ENCODE measurements at places on chromosomes 6 and 20.
A peak's percentile ranks its signal among the peaks of the same experiment; 100 is the strongest.

DNA sequence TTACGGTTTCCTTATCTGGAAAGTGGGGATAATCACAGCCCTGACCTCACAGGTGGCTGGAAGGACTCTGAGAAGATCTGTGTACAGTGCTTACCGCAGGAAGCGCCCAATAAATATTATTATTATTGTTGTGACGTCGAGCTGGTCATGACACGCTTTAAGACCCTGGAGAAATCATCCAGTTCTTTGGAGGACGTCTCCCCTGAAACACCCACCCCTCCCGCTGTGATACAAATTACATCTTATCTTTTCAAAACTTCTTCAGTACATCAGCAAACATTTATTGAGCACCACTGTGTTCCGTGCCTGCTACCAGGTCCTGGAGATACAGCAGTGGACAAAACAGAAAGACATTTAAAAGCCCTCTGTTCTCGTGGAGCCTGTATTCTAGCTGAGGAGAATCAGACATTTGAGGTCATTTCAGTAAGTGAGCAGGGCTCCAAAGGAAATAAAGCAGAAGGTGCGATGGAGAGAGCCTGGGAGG is 118.7 kb downstream of the CEBPB start:
- no peak for DNase-seq

- no peak for DNase-seq
Measured at GRCh38 chr6:144195671-144196270, 45.5 kb downstream of the STX11 start.

DNA sequence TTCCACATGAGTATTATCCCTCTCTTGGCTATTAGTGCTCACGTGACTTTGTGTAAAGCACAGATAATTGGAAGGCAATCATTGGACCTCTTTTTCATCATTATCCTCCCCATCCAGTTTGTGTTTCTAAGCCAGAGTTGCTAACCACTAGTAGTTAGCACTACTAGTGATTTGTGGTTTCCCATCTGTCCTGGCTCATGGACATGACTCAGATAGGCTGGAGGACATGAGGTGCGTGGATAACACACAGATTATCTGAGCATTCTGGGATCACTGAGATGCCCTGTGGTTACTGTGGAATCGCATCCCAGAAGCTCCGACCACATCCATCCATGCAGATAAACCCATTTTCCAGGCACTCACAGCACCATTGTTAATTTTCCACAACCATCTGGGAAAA is 123.8 kb upstream of the NAA20 start:
- no peak for DNase-seq

- DNase-seq = no peak
Measured at GRCh38 chr6:89404512-89404911, 7.6 kb downstream of the RRAGD start.

DNA sequence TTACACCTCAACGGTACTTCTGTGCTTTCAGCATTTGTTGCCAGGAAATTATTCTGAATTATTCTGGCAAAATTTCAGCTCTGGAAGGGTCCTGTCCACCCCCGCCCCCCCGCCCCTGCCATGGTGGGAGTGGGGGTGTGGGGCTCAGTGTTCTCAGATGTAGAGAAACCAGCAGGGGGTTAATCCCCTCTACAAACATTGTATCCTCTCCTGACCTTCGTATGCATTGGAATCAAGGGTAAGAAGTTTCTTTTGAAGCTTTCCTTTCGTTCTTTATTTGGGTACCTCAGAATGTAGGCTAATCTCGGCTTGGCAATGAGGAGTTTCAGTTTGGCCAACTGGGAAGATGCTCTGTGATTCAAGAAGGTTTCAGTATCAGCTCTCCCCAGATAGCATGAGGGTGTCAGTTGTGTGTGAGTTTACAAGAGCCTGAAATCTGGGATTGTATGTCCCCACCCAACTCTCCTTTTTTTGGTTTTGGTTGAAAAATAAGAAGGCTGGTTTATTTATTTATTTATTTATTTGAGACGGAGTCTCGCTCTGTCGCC is 25.5 kb upstream of the OLIG3 start:
- no peak for DNase-seq

DNA sequence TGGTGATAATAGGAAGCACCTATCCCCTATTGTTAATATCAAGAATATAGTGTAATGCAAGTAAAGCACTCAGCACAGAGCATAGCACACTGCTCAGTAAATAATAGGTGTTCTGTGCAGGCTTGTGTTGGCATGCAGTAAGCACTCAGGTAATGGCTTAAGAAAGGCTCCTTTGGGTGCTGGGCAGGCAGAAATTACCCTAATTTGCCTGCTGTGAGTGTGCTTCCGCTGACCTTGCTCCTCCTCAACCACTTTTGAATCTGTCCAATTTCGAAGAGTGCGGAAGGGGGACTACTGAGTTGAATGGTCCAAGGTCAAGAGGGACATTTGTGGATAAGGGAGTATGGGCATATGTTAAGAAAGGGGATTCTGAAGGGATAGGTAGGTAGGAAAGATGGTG is 15.4 kb downstream of the SRSF3 start:
- no peak for DNase-seq

DNA sequence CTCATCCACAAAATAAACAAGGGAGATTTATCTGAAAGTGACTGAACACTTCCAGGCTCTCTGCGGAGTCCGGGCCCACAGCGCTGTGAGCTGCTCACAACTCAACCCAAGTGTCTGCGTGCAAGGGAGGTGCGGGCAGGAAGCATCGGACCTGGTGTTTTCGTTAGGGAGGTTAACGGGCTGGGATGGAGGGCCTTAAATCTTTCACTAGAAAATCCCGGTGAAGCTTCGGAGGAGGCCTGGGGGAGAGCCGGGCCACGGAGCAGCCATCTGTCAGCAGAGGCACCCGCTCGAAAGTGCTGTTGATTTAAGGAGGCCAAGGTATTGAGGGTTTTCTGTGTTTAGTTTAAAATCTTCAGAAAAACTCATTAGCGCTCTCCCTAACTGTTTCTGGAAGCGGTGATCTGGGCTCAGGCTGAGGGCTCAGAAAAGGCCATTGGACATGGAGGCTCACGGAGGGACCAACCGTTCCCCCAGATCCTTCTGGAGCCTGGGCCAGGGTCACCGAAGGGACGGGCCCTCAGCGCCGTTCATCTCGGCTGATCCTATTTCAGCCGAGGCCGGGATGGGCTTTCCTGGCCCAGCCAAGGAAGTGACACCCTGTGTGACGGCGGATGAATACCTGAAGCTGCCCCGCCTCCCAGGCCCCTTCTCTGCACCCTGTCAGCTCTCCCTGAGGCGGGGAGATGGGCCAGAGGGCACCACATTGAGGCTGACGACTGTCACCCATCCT is 20.7 kb downstream of the GATA5 start:
- no peak for DNase-seq

GRCh38 chr20:10447028-10447427 is 11.9 kb downstream of the SLX4IP start:
- DNase-seq = no peak

DNA sequence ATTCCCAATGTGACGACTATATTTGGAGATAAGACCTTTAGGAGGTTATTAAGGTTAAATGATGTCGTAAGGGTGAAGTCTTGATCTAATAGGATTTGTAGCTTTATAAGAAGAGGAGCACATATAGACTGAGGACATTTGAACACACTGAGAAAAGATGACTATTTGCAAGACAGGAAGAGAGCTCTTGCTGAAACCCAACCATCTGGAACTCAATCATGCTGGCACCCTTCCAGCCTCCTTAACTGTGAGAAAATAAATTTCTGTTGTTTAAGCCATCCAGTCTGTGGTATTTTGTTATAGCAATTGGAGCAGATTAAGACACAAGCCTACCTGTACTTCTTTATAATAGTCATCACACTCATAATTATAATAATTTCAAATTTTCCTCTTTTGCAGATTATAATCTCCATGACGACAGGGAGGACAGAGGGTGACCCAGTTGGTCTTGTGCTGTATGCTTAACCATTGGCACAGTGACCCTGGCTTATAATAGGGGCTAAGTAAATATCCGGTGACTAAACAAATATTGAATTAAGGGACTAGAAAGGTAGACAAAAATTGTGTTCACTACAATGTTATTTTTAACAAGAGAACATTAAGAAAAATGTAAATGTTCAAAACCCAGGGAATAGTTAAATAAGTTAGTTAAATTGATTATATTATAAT is 206.4 kb upstream of the HDDC2 start:
- no peak for DNase-seq

GRCh38 chr20:53488775-53489272 is 104.8 kb downstream of the ZNF217 start:
- DNase-seq = no peak

DNA sequence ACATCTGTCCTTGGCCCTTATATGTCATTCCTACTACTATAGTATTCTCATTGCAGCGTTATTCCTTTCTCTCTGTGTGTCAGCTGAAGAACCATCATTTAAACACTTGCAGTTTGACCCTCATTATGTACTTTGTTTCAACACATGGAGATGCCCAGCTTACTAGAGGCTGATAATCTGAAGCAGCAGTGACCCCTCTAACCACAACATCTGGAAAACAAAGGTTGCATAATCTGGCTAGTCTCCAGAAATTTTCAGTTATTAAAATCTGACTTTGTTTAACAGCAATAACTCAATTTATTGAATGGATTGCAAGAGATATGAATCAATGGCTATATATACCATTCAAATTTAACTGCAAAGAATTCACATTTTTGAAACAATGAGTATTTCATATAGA is 6.6 kb upstream of the PHIP start:
- no peak for DNase-seq

DNA sequence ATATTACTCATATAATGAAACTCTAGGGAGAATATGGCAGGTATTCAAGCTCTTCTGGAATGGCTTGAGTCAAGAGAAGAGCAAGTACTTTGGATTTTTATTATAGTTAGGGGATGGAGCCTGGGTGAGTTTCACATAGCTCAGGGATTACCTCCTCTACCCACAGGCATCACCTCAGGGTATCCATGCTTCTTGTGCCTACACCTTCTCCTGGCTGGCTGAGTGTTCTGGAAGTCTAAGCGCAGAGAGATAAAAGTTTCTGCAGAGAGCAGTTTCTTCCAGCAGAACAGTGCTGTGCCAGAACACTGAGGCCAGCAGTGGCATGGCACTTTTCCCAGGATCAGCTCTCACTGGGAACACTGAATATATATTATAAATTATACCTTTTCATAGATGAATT is 199.7 kb upstream of the KCNQ5 start:
- DNase-seq = no peak

DNA sequence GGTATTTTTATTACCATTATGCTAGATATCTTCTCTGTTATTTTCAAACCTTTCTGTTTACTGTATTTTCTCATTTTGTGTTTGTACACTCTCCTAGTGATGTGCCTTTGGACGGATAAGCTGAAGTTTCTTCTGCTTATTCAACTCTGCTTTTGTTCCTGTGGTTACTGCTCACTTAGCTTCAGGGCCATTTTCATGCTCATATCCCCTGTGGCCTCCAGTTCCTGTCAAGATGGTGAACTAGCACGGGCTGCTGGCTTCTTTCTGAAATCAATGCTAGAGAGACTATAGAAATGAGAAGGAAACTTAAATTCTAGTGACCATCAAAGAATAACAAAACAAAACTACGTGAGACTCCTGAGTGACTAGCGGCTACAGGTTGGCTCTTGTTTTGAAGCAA is 6.8 kb upstream of the CST8 start:
- DNase-seq = no peak

- no peak for DNase-seq
Measured at GRCh38 chr6:108616973-108617372, 56.3 kb downstream of the FOXO3 start.

DNA sequence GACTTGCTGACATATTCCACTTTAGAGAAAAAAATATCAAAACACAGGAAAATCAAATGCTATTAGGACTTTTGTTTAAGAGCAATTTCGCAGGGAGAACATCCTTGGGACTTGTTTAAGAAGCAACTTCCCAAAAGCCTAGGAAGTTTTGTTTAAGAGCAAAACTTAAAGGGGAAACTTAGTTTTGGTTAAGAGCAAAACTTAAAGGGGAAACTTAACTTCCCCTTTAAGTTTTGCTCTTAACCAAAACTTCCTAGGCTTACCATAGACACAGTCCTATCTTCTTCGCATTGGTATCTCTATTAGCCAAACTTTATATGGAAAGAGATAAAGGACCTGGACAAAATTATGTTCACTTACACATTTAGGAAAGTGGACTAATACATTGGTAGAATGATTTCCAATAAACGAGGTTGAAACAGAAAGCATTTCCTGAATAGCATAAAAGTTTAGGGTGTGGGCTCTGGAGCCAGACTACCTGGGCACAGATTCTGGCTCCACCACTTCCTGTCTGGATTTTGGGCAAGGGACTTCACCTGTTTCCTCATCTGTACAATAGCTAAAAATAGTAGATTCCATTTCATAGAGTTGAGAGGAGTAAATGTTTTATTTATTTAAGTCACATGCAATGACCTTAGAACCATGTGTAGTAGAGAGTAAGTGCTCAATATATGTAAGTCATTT is 15.7 kb downstream of the PAQR8 start:
- peak; percentile 37 for DNase-seq

DNA sequence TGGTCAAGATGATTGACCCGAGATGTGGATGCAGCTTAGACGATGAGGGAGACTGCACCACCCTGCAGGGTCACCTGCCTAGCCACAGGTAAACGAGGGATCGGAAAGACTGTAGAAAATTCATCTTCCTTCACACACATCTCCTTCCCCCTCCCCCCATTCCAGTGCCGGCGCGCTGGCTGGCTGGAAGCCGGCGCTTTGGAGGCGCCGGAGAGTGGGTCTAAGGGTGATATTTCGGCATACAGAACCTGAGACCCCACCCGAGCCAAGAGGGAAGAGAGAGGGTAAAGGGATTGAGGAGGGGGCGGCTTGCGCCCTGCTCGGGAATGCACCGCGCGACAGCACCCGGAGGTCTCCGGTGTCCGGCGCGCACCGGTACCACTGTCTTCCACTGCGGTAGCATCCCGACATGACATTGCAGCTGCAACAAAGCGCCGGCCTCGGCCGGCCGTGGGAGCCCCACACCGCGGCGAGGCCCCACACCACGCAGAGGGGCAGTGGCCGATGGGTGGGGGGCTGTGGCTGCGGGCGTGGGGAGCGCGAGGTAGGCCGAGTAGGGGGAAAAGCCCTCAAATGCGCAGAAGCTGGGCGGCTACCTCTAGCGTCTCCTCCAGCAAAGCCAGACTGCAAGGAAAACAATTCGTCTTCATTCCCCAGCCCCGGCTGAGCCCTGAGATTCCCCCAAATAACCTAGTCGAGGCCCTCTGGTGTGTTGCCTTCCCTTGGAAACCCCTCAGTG is 984 bp downstream of the TNFRSF21 start:
- no peak for DNase-seq

DNA sequence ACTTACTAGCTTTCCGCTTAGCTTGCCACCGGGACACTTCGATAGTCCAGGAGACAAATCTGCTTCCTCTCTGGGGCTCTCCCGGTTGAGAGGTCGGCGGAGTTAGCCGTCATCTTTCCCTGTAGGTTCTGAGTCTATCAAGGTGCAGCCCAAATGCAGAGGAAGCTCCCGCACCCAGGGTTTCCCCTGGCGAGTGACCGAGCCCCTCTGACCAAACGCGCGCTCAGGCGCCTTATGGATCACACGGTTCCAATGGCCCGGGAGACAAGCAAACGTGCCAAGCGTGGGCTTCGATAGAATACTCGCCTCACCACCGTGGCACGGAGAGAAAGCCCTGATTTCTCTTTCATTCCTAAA is 15.8 kb upstream of the FOXC1 start:
- DNase-seq = no peak
